Kidney (tissue), 22 donors: ENCODE measurements at places on chromosomes 1 and 21. TPM values are rescaled to one million over a fixed set of nuclear protein-coding genes. Genes with fewer than 3 reads are reported as not detected.

GRCh38 chr1:101317590-101317989, 80.8 kb downstream of the S1PR1 start:
- H3K27ac ChIP-seq = no peak overlapping the region
- no peak for DNase-seq
- no peaks in the 10 kb centered on the region for H3K4me1 ChIP-seq
- H3K27me3 ChIP-seq = no peaks in the 10 kb centered on the region
- no peak overlapping the region for H3K4me3 ChIP-seq
- H3K36me3 ChIP-seq = no peaks in the 10 kb centered on the region

DNA sequence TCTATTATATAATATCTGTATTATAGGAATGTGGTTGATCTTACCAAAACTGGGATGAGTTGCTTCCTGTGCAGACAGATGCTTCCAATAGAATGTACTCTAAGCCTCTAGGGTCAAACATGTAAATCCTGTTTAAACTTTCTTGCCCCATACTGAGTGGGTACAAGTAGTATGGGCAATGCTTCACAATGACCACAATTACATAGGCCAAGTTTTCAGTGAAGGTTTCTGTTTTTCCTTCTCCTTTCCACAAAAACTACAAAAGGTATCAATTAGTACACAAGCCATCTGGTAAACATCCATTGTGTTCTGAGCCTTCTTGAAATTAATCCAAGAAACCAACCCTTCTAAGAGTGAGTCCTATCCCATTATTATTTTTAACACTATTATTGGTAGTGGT, 16.8 kb downstream of the OTUD7B start:
- H3K27me3 ChIP-seq = no peaks in the 10 kb centered on the region
- H3K4me3 ChIP-seq = no peak overlapping the region
- no peaks in the 10 kb centered on the region for H3K36me3 ChIP-seq
- no peak overlapping the region for H3K27ac ChIP-seq
- DNase-seq = no peak
- no peaks in the 10 kb centered on the region for H3K4me1 ChIP-seq

- H3K27ac ChIP-seq = peak overlapping the region; percentile 28
- no peaks in the 10 kb centered on the region for H3K4me1 ChIP-seq
- DNase-seq = peak; percentile 19
- no peaks in the 10 kb centered on the region for H3K36me3 ChIP-seq
- H3K4me3 ChIP-seq = no peak overlapping the region
- no peaks in the 10 kb centered on the region for H3K27me3 ChIP-seq
Observed at GRCh38 chr1:9805006-9805508, 18.7 kb downstream of the CLSTN1 start.

GRCh38 chr1:48414264-48414663, 57.7 kb downstream of the SPATA6 start:
- H3K4me1 ChIP-seq = no peaks in the 10 kb centered on the region
- H3K27ac ChIP-seq = no peak overlapping the region
- H3K36me3 ChIP-seq = peaks cover 4% of the 10 kb centered on the region
- peak; percentile 0 for DNase-seq
- H3K4me3 ChIP-seq = no peak overlapping the region

NHLH2 gene
- total RNA-seq = not detected

DNA sequence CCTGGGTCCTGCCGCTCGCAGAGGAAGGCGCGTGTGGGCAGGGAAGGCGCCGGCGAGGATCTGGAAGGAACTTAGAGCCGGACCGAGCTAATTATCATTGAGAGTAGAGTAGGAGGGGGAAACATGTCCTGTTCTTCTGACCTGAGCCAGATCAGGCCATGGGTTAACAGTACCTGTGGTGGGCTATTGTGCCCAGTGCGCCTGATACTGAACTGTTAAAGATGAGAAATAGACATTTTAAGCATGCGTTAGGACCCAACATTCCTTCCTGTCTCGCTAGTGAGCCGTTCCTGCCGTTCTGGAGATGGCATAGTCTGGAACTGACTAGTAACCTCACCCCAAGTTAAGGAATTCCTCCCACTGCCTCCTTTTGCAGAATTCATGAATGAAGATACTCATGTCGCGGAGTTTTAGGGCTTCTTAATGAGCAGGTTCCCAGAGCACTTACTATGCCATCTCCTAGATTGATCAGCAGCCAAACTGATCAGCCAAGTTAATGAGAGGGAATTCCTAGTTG, 870 bp downstream of the STRIP1 start:
- peak; percentile 44 for DNase-seq
- no peak overlapping the region for H3K27ac ChIP-seq
- H3K27me3 ChIP-seq = no peaks in the 10 kb centered on the region
- peaks cover 23% of the 10 kb centered on the region for H3K36me3 ChIP-seq

DNA sequence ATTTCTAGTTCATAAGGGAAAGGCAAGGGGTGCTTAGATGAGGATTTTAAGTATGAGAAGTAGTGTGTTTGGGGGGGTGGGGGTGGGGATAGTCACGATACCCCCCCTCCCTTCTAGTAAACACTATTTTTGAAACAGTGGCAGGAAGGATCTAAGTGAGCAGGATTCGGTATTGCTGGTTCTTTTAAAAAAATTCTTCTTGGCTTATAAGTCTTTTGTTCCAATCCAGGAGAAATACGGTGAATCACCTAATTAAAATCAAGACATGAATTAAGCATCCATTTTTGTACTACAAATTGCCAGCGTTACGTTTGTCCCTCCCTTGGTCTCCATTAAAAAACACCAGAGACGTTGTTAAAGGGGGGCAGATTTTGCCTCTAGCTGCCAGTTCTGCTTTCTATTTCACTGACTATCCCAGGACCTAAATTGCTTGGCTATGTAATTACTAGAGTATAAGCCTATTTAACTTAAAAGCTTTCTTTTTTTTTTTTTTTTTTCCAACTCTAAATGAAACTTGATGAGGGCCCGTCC, 911 bp downstream of the LMO4 start:
- no peaks in the 10 kb centered on the region for H3K27me3 ChIP-seq
- peaks cover 6% of the 10 kb centered on the region for H3K4me1 ChIP-seq
- H3K27ac ChIP-seq = peak overlapping the region; percentile 89
- no peak for DNase-seq
- H3K4me3 ChIP-seq = peak overlapping the region; percentile 95

DNA sequence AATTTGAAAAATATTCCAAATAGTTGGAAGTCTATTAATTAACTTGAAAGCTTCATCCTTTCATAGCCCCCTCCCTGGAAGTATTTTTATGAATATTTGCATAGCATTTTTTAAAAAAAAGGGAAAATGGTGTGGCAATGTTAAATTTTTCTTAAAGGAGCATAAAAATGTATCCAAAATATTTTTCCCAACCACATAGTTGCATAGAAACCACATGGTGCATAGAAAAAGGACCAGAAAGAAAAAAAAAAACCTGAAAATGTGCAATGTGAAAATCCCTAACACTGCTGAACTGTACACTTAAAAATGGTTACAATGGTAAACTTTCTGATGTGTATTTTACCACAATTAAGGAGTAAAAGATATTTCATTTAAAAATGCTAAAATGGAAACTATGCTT, 8.0 kb downstream of the C1orf167 start:
- H3K27me3 ChIP-seq = no peaks in the 10 kb centered on the region
- no peak for DNase-seq
- H3K4me1 ChIP-seq = no peaks in the 10 kb centered on the region
- no peak overlapping the region for H3K27ac ChIP-seq
- H3K36me3 ChIP-seq = no peaks in the 10 kb centered on the region
- no peak overlapping the region for H3K4me3 ChIP-seq

DNA sequence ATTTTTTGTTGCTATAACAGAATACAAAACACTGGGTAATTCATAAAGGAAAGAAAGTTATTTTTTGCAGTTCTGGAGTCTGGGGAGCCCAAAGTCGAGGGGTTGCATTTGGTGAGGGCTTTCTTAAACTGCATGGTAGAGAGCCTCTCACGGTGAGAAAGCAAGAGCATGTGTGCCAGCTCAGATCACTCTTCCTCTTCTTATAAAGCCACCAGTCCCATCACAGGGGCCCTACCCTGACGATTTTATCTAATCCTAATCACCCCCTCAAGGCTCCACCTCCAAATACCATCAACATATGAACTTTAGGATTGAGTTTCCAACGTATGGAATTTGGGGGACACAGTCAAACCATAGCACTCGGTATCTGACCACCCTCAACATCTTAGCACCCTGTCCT, 1.0 kb upstream of the STRIP1 start:
- peaks cover 6% of the 10 kb centered on the region for H3K4me1 ChIP-seq
- no peaks in the 10 kb centered on the region for H3K27me3 ChIP-seq
- H3K27ac ChIP-seq = no peak overlapping the region
- peaks cover 4% of the 10 kb centered on the region for H3K36me3 ChIP-seq

SLC44A3 gene
- 49.6 TPM for total RNA-seq

DNA sequence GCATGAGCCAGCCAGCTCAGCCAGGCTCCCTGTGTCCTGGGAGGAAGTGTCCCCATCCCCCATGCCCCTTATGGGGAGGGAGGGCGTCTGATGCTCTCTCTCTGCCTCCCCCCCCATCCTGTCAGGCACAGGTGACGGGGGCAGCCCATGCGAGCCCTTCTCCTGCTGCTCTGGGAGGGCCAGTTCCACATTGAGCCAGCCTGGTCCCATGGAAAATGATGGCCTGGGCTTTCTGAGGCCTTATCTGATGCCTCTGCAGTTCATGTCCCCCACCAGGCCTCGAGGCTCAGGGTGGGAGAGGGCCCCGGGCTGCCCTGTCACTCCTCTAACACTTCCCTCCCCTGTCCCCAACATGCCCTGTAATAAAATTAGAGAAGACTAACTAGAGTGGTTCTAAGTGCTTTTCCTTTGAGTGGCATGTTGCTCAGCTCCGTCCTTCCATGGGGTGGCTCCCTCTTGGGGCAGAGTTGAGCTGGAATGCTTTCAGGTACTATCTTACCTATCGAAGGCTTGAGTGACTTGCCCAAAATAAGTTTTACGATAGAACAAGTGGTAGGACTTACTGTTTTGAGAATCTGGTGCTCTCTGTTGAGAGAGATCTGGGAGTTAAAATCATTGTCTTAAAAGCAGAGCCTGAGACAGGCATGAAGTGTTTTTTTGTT, 1.8 kb upstream of the MTFR1L start:
- peak; percentile 36 for DNase-seq
- H3K27ac ChIP-seq = peak overlapping the region; percentile 38

DNA sequence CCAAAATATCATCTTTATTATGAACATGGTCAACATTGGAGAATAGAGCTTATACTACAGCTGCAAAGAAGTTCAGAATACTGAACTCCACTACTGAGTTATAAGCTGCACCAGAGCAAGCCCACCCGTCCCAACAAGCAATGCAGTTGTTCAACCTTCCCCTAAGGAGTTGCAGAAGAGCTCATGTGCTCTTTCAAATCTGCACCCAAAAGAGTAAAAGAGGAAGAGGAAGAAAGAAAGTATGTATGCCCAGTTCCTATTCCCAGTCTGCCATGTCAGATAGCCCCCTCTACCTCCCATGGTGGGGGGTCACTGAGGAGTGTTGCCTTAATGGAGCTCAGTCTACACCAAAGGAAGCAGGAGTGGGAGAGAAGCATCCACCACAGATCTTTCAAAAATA, 6.9 kb downstream of the C1orf162 start:
- no peaks in the 10 kb centered on the region for H3K36me3 ChIP-seq
- H3K27ac ChIP-seq = no peak overlapping the region
- H3K27me3 ChIP-seq = no peaks in the 10 kb centered on the region
- DNase-seq = no peak

PLPPR5 gene
- 0.09 TPM for total RNA-seq

- no peak overlapping the region for H3K4me3 ChIP-seq
- no peaks in the 10 kb centered on the region for H3K4me1 ChIP-seq
- H3K27ac ChIP-seq = no peak overlapping the region
- no peak for DNase-seq
- no peaks in the 10 kb centered on the region for H3K36me3 ChIP-seq
Observed at GRCh38 chr1:233135833-233136232, 159.7 kb downstream of the PCNX2 start.

DNA sequence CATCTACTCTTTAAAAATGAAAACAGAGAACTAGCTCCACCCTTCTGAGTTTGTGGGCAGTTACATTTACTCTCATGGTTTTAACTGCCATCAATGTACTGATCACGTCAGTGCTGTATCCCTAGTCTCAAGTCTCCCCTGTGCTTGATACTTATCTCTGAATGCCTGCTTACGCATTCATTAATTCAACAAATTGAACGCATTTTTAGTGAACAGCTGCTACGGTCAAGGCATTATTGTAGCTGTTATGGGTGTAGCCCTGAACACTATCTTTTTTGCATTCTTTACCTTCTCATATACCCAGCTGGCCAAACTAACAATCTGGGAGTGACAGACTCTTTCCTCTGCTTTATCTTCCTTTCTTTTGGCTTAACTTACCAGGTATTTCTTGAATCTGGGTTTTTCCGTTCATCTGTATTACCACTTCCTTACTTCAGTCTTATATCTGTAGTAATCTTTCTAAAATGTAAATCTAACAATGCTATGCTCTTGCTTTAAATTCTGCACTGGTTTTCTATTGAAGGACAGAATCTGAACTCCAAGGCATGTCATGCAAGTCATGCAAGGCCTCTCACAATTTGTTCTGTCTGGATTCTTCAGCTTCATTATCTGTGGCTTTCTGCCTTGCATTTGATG, 33.3 kb downstream of the SMG7 start:
- DNase-seq = no peak
- H3K4me1 ChIP-seq = peaks cover 5% of the 10 kb centered on the region
- H3K27ac ChIP-seq = no peak overlapping the region

KCND3 gene
- 12.6 TPM for total RNA-seq

- H3K36me3 ChIP-seq = no peaks in the 10 kb centered on the region
- no peak for DNase-seq
- no peaks in the 10 kb centered on the region for H3K27me3 ChIP-seq
- H3K27ac ChIP-seq = no peak overlapping the region
- H3K4me1 ChIP-seq = no peaks in the 10 kb centered on the region
Observed at GRCh38 chr1:91523482-91523881, 22.8 kb downstream of the CDC7 start.

PIK3R3 gene
- 44.2 TPM for total RNA-seq

LYPD8 gene
- 3.2 TPM for total RNA-seq

TTC22 gene
- 16.5 TPM for total RNA-seq

GPR37L1 gene
- total RNA-seq = 0.13 TPM
